ENCODE measurements at places on chromosomes 11 and 22.
A peak's percentile ranks its signal among the peaks of the same experiment; 100 is the strongest.

DNA sequence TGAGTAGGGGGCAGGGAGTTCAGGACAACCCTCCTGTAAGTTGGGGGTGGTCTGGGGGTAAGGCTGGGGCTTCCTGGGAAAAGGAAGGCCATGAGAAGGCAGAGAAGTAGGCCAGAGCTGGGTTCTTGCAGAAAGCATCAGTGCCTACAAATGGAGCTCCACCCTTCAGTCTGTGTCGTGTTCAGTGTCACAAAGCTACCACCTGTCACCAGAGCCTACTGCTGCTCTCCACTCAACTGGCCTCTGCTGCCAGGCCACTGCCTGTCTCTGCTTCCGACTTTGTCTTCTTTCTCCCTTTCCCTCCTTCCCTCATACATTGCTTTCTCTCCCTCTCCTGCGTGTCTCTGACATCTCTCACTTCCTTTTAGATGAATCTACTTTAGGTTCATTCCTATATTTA is 3.4 kb upstream of the WBP2NL start:
- DNase-seq = no peak

GRCh38 chr22:49934891-49935557 is 16.6 kb downstream of the CRELD2 start:
- DNase-seq = no peak

- DNase-seq = peak; percentile 94
These were observed 8.6 kb downstream of the C11orf91 start for GRCh38 chr11:33692013-33692504.

GRCh38 chr11:95715777-95716241 is 73.8 kb downstream of the FAM76B start:
- no peak for DNase-seq

- no peak for DNase-seq
These were observed 167.4 kb downstream of the BRD1 start for GRCh38 chr22:49660321-49660720.
